ENCODE measurements at places on chromosomes 2 and 18. TPM values are rescaled to one million over a fixed set of nuclear protein-coding genes. Genes with fewer than 3 reads are reported as not detected.
A peak's percentile ranks its signal among the peaks of the same experiment; 100 is the strongest.

DNA sequence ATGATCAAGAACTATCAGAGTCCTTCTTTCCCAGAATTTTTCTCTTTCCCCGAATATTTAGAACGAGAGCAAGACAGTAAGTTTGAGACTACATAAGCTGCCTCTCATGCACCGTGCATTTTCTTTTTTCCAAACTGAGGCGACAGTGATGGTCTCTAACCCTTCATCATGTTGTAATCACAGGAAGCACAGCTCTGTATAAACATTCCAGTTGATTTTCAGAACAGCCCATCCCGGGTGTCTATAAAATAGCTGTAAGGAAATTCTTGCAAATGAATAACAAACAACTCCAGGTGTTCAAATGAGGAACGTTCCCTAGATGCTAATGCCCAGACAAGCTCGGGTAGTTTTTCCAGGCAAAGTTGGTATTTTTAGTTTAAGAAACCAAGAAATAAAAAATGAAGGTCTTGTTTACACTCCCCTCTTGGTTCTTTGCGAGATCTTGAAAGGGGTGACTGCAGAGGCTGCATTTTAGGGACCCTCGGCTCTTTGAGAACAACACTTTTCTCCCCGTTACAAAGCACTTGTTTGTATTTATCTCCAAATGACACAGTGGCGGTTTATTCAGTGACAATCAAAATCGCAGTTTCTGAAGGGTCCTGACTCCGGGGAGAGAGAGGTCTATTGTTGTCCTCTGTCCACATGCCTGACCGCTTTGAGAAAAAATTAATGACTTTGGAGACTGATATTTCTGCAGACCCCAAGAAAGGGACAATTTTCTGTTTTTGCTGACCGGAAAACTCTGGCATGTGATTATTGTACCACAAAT lies 101.1 kb upstream of the NCK2 start:
- H3K27me3 ChIP-seq = peaks cover 50% of the 10 kb centered on the region
- H3K27ac ChIP-seq = no peak overlapping the region
- H3K4me1 ChIP-seq = peaks cover 15% of the 10 kb centered on the region
- H3K36me3 ChIP-seq = no peaks in the 10 kb centered on the region
- H3K4me3 ChIP-seq = peak overlapping the region; percentile 16
- no peak for DNase-seq

GRCh38 chr2:74749432-74749831 lies 84.5 kb upstream of the HK2 start:
- no peak overlapping the region for H3K27ac ChIP-seq
- no peak for DNase-seq
- no peak overlapping the region for H3K4me3 ChIP-seq
- no peaks in the 10 kb centered on the region for H3K36me3 ChIP-seq

DNA sequence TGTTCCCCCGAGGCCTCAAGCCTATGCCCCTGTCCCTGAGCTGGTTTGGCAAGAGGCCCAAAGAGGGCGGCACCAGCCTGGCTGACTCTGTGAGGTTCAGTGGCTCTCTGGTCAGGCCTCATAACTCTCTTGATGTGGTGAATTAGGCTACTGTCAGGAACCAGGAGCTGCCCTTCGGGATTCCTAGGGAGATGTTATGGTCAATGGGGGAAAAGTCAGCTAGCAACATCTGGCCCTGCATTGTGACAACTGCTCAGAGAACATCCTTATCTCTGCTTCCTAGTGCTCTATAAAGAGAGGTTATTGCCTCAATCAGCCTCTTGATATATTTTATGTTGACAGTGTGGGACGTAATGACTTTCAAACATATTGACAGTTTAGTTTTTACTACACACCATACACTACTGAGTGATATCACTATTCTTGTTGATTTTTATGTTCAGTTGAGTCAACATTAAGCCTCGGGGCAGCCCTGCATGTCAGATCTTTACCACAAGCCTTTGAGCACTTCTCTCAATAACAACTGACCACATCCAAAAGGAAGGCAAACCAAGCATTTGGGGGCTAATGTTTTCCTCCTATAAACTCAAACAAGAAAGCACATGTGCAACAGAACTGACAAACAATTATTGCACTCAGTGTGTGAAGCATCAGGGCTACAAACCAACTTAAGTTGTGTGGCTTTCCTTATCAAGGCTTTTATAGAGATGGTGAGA lies 448.3 kb upstream of the SLC14A2 start:
- peak overlapping the region; percentile 74 for H3K4me3 ChIP-seq
- no peaks in the 10 kb centered on the region for H3K27me3 ChIP-seq
- no peaks in the 10 kb centered on the region for H3K36me3 ChIP-seq
- DNase-seq = peak; percentile 76
- peaks cover 80% of the 10 kb centered on the region for H3K4me1 ChIP-seq
- H3K27ac ChIP-seq = peak overlapping the region; percentile 89

- no peak for DNase-seq
- H3K27me3 ChIP-seq = peaks cover 8% of the 10 kb centered on the region
- peaks cover 39% of the 10 kb centered on the region for H3K4me1 ChIP-seq
- peak overlapping the region; percentile 37 for H3K27ac ChIP-seq
- H3K36me3 ChIP-seq = no peaks in the 10 kb centered on the region
Observed at GRCh38 chr2:128374711-128375413, 56.2 kb upstream of the HS6ST1 start.

DNA sequence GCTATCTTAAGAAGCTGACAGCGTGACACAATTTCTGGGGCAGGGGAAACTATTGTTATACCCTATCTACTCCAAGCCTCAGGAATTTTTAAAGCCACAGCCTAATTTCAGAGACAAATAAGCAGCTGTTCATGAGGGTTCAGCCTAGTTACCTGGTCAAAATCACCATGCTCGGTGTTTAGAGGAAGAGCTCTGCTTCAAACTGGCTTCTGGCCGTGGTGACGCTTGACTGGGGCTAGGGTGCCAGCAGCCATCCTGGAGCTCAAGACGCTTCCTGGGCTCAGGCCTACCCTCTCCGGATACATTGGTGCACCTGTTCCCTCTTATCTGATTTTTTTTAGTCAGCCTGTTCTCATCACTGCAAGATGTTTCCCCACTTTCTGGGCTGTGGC lies 41.7 kb downstream of the FRZB start:
- peaks cover 4% of the 10 kb centered on the region for H3K27me3 ChIP-seq
- H3K4me3 ChIP-seq = no peak overlapping the region
- DNase-seq = no peak
- H3K27ac ChIP-seq = no peak overlapping the region
- no peaks in the 10 kb centered on the region for H3K4me1 ChIP-seq
- no peaks in the 10 kb centered on the region for H3K36me3 ChIP-seq

GRCh38 chr2:159206736-159207380 lies 79.6 kb downstream of the WDSUB1 start:
- no peak for DNase-seq
- peaks cover 22% of the 10 kb centered on the region for H3K36me3 ChIP-seq
- H3K27me3 ChIP-seq = no peaks in the 10 kb centered on the region
- no peak overlapping the region for H3K27ac ChIP-seq
- H3K4me3 ChIP-seq = no peak overlapping the region

DNA sequence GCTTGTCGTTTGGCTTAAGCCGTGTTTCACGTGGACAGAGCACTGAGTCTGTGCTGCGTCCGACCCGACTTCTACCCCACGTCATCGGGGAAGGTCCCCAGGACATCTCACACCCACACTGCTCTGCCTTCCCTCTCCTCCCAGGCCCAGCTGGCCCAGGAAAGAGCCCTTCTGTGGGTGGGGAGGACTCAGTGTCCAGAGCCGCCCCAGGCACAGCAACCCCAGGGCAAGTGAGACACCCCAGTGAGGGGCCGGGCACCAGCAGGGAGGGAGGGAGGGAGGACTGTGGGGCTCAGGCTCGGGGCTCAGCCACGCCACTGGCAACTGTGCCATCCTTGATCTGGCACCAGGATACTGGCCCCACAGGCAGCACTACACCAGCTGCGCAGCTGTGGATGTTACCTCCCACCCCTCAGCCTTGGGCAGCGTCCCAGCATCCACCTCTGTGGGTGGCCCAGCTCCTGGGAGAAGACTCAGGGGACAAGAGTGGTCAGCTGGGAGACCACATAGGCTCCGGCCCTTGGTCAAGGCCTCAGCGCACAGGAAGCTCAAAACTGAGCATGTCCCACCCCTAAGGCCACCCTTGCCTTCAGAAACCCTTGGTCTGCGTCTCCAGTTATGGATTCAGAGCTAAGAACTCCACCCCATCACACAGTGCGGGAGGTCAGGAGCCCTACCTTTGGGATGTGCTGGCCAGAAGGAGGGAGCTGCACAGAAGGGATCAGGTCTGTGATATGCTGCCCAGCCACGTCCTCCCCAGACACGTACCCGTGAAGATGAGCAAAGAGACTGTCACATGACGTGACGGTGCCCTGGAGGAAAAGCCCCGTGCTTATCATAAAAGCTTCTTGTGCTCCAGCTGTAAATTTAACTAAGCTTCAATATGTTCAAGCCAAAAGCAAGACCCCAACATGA lies 11.7 kb downstream of the PASK start:
- no peaks in the 10 kb centered on the region for H3K36me3 ChIP-seq
- no peak overlapping the region for H3K27ac ChIP-seq
- peaks cover 2% of the 10 kb centered on the region for H3K27me3 ChIP-seq
- DNase-seq = no peak
- H3K4me1 ChIP-seq = no peaks in the 10 kb centered on the region

DNA sequence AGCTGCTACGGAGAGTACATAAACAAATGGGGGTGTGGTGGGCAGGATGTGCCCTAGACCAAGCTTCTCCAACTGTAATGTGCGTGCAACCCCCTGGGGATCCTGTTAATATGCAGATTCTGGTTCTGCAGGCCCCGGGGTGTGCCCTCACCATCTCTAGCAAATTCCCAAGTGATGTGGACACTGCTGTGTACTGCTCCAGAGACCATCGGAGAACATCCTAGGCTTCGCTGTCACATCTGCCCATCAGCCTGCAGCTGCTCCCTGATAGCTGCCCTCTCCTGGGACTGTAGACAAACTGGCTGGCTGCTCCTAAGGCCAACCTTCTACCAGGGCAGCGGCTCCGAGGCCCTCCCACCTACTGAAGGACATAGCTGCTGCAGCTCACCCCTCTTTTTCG lies 3.2 kb downstream of the HS1BP3 start:
- H3K4me1 ChIP-seq = peaks cover 37% of the 10 kb centered on the region
- no peak for DNase-seq
- H3K27ac ChIP-seq = no peak overlapping the region
- H3K27me3 ChIP-seq = peaks cover 1% of the 10 kb centered on the region
- no peak overlapping the region for H3K4me3 ChIP-seq

DNA sequence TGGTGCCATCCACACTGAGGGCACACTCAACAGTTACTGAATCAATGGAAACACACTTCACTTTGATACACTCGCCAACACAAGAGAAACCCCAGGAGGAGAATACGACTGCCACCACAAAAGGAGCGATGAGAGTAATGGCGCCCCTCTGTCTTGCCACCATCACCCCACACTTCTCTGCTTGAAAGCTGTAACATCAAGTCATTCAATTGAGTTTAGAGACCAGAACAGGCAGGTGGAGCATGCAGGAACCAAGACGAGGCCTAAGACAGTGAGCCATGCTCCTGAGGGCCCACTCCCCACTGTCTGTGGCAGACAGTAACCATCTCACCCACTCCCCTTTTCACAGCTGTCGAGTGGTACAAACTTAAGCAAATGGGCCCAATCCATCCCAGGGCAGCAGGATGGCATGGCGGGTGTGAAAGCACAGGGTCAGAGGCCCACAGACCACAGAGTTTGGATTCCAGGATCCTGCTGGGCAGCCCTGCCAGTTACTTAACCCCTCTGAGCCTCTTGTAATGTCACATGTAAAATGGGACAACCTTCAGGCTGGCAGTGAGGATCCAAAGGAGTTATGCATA lies 101.9 kb downstream of the TNS1 start:
- no peak for DNase-seq
- H3K4me3 ChIP-seq = peak overlapping the region; percentile 32
- peak overlapping the region; percentile 25 for H3K27ac ChIP-seq

DNA sequence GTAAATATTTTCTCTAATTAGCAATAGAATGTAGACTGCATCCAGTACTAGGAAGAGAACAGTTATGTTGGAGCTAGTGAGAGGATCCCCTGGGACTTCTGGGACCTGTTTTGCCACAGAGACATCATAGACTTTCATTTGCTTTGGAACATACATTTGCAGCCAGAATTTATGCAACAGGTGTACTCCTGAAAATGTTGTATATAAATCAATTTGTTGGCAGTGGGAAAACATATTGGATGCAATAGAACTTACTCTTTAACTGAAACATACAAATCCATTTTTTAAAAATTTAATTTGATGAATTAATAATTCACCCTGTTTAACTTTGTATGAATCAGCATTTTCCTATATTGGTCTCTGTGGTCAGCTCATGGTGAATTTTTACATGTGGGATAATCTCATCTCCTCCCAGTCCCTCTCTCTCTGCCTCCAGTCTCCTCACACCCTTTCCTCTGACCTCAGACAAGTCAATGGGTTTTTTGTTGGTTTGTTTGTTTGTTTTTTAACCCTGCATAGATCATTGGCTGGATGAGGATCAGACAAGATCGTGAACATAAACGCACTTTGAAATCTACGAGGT lies 263.0 kb downstream of the LPIN1 start:
- no peaks in the 10 kb centered on the region for H3K36me3 ChIP-seq
- DNase-seq = no peak
- H3K4me3 ChIP-seq = no peak overlapping the region

GRCh38 chr18:55443776-55444175 lies 144.2 kb downstream of the TCF4 start:
- no peak overlapping the region for H3K4me3 ChIP-seq
- no peak overlapping the region for H3K27ac ChIP-seq
- no peaks in the 10 kb centered on the region for H3K27me3 ChIP-seq
- DNase-seq = no peak

DNA sequence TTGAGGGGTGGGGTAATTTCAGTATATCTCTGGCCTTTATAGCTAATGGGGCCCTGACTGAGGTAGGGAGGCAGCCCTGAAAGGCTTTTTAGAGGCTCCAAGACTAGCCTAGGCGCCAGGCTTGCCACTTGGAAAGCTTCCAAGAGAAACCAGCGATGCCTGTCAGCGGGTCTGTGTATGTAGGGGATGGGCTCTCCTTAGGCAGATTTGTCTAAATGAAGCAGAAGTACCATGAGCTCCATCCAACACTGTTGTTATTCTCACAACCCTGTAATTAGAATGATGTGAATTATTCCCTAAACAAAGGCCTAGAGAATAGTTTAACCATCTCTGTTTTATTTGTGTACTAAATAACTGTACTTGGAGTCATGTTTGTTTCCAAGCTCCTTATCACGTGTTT lies 138.1 kb downstream of the B3GNT2 start:
- no peak for DNase-seq
- peaks cover 11% of the 10 kb centered on the region for H3K27me3 ChIP-seq
- H3K4me3 ChIP-seq = no peak overlapping the region
- no peak overlapping the region for H3K27ac ChIP-seq
- H3K4me1 ChIP-seq = no peaks in the 10 kb centered on the region

DNA sequence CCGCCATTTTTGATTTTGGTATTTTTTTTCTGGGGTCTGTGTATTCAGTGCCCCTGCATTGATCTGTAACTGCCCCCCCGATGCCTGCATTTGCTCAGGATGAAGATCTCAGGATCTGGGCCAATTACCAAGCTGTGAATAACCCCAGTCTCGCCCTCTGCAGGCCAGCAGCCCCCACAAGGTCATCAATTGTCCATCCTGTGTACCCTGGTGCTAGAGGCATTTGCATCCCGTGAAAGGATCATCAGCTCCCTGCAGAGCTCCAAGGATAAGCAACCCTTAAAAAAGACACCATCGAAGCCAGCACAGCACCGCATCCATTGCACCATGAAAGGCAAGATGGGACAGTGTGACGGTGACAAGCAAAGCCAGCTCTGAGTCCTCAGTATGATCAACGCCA lies 154.1 kb upstream of the KLHL29 start:
- peaks cover 6% of the 10 kb centered on the region for H3K27me3 ChIP-seq
- H3K36me3 ChIP-seq = no peaks in the 10 kb centered on the region
- no peak for DNase-seq
- H3K4me3 ChIP-seq = no peak overlapping the region

Gene RAX
- not detected for total RNA-seq

Gene CHPF
- 137 TPM for total RNA-seq

Gene EFHD1
- total RNA-seq = 2.2 TPM

Gene GMCL1
- 8.8 TPM for total RNA-seq

Gene KCNS3
- total RNA-seq = 1.3 TPM

Gene ICOS
- not detected for total RNA-seq

All from HFFc6 (cell line).